Breast epithelium (tissue), 4 donors: ENCODE measurements at places on chromosomes 3 and 15. TPM values are rescaled to one million over a fixed set of nuclear protein-coding genes. Genes with fewer than 3 reads are reported as not detected.

- peak overlapping the region; percentile 58 for H3K27ac ChIP-seq
- no peak for DNase-seq
- H3K27me3 ChIP-seq: no peaks in the 10 kb centered on the region
- no peak overlapping the region for H3K4me3 ChIP-seq
- peaks cover 10% of the 10 kb centered on the region for H3K4me1 ChIP-seq
These were observed 28.0 kb upstream of the VGLL4 start for GRCh38 chr3:11671648-11672100.

LRRC31 gene
- total RNA-seq: not detected

- no peak for DNase-seq
- no peaks in the 10 kb centered on the region for H3K4me1 ChIP-seq
- H3K4me3 ChIP-seq: no peak overlapping the region
- H3K27ac ChIP-seq: peak overlapping the region; percentile 33
- H3K27me3 ChIP-seq: no peaks in the 10 kb centered on the region
These were observed 196.2 kb upstream of the CFAP20DC start for GRCh38 chr3:59245859-59246501.

SMCO1 gene
- not detected for total RNA-seq

C2CD4A gene
- 0.66 TPM for total RNA-seq

GRCh38 chr3:11551036-11551435 lies 92.7 kb downstream of the VGLL4 start:
- no peak overlapping the region for H3K4me3 ChIP-seq
- H3K27ac ChIP-seq: peak overlapping the region; percentile 46
- H3K36me3 ChIP-seq: no peaks in the 10 kb centered on the region
- no peak for DNase-seq
- no peaks in the 10 kb centered on the region for H3K27me3 ChIP-seq
- H3K4me1 ChIP-seq: no peaks in the 10 kb centered on the region

GRCh38 chr15:89985111-89985510 lies 16.0 kb upstream of the ZNF710 start:
- no peak for DNase-seq
- no peaks in the 10 kb centered on the region for H3K27me3 ChIP-seq
- H3K27ac ChIP-seq: no peak overlapping the region
- no peaks in the 10 kb centered on the region for H3K4me1 ChIP-seq
- H3K4me3 ChIP-seq: no peak overlapping the region

TSPAN3 gene
- 148 TPM for total RNA-seq

DNA sequence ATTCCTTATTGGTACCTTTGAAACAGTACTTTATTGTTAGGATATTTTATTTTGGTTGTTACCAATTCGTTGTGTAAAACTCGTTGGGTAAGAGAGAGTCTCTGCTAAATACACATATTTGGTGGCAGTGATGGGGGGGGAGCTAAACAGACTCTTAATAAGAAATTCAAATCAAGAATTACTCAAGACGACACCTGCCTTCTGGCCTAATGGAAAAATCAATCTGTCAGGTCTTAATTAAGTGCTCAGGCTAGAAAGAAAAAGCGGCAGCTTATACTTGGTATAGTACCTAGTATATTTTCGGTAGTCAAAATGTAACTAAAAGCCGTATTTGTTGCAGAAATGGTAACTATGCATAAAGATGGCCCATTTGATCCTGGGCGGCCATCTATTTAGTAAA lies 18.2 kb downstream of the FOXP1 start:
- no peak overlapping the region for H3K4me3 ChIP-seq
- no peak for DNase-seq
- H3K27me3 ChIP-seq: no peaks in the 10 kb centered on the region
- H3K27ac ChIP-seq: peak overlapping the region; percentile 59
- H3K36me3 ChIP-seq: no peaks in the 10 kb centered on the region

IL17RE gene
- 11.7 TPM for total RNA-seq

DNA sequence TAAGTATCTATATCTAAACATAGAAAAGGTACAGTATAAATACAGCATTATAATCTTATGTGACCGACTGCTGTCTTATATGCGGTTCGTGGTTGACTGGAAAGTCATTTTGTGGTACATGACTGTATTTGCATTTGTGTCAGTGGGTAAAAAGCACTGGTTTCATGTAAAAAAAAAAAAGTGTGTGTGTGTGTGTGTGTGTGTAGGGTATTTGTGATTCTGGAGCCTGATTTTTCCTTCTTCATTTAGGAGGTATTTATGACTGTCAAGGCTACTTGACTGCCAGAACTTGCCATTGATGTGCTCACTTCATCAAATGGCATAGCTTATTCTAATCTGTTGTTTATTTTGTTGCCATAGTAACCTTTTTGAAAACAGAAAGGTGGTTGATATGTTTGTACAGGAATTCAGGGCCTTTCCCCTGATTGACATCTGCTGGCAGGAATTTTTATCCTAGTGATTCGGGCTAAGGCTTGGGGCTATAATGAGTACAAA lies 63.2 kb downstream of the AKAP13 start:
- no peak for DNase-seq
- H3K4me1 ChIP-seq: peaks cover 16% of the 10 kb centered on the region
- H3K4me3 ChIP-seq: no peak overlapping the region
- no peaks in the 10 kb centered on the region for H3K36me3 ChIP-seq
- H3K27ac ChIP-seq: peak overlapping the region; percentile 23
- H3K27me3 ChIP-seq: no peaks in the 10 kb centered on the region

GXYLT2 gene
- 5.6 TPM for total RNA-seq

DNA sequence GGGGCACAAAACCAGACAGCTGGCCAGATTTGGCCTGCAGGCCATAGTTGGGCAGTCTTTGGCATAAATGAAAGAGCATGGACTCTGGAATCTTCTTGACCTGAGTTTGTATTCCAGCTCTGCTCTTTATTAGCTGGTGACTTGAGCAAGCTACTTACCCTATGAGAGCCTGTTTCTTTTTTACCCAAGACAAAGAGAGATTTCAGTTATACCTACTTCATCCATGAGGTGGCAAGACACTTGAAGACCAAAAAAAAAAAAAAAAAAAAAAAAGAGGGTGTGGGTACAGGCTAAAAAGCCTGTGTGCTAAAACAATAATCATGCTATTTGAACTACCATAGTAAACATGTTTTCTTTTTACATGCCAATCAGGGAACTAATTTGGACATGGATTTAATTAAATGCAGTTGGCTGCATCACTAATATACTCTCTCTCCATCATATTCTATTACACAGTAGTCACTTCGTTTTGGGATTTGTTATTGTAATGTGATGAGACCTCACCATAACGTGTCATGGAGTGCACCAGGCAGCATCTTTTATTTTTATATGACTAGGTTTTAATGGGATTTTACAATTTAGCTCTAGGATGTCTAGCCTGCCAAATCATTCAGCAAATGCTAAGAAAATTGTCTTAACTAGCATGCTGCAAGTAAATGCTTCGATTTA lies 109.2 kb upstream of the FHIT start:
- no peak overlapping the region for H3K27ac ChIP-seq
- no peaks in the 10 kb centered on the region for H3K36me3 ChIP-seq
- no peaks in the 10 kb centered on the region for H3K4me1 ChIP-seq
- H3K27me3 ChIP-seq: no peaks in the 10 kb centered on the region
- H3K4me3 ChIP-seq: no peak overlapping the region
- DNase-seq: no peak

GRCh38 chr3:47440131-47440530 lies 35.6 kb downstream of the SCAP start:
- H3K27me3 ChIP-seq: no peaks in the 10 kb centered on the region
- H3K27ac ChIP-seq: no peak overlapping the region

GRCh38 chr3:128537091-128537703 lies 44.2 kb upstream of the GATA2 start:
- no peak for DNase-seq
- no peak overlapping the region for H3K27ac ChIP-seq
- no peaks in the 10 kb centered on the region for H3K4me1 ChIP-seq
- no peaks in the 10 kb centered on the region for H3K36me3 ChIP-seq
- H3K27me3 ChIP-seq: no peaks in the 10 kb centered on the region

SMAD6 gene
- 7.6 TPM for total RNA-seq

GRCh38 chr15:77945566-77945965 lies 131.9 kb downstream of the TBC1D2B start:
- H3K36me3 ChIP-seq: no peaks in the 10 kb centered on the region
- H3K4me1 ChIP-seq: no peaks in the 10 kb centered on the region
- H3K27me3 ChIP-seq: no peaks in the 10 kb centered on the region
- no peak overlapping the region for H3K4me3 ChIP-seq
- no peak for DNase-seq
- no peak overlapping the region for H3K27ac ChIP-seq

- H3K27ac ChIP-seq: peak within 1 kb of the TSS; percentile 70
- H3K4me1 ChIP-seq: no peaks in the 10 kb centered on the region
- peak within 1 kb of the TSS; percentile 44 for H3K4me3 ChIP-seq
- no peaks in the 10 kb centered on the region for H3K36me3 ChIP-seq
These were observed at the start of gene WDR76 for GRCh38 chr15:43826508-43827341. Gene WDR76 (plus strand): TSS chr15:43827002. CDS start chr15:43827033, 31 bp downstream.

DNA sequence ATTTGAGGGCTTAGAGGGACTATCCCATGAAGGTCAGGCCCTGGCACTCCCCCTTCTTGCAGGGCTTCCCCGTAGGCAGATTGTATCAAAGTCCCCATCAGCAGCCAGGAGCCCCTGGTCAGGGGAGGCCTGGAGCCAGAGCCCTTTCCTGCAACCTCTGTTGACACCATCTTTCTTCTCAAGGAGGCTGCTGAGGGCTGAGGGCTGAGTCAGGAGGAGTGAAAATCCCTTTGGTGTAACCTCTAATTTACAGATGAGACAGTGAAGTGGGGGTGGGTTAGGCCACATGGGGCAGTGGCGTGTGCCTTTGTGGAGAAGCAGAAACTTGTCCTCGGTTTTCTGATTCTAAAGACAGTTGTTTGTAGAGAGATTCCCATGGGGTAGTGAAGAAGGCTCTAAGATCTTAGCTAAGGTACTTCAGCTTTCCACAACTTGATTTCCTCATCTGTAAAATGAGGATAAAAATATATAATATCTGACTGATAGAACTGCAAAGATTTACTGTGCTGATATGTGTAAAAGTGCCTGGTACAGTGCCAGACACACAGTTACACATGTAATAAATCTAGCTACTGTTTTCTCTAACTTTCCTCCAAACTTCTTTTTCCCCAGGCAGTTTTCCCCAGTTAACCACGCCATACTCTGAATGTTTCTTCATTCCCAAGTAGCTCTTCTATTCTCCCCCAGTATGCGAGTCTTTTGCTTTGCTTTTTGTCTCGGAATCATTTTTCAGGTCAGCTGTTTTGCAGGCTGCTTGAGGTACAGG lies 249.4 kb upstream of the TPM1 start:
- no peak overlapping the region for H3K4me3 ChIP-seq
- H3K27ac ChIP-seq: no peak overlapping the region
- no peak for DNase-seq
- no peaks in the 10 kb centered on the region for H3K36me3 ChIP-seq

DNA sequence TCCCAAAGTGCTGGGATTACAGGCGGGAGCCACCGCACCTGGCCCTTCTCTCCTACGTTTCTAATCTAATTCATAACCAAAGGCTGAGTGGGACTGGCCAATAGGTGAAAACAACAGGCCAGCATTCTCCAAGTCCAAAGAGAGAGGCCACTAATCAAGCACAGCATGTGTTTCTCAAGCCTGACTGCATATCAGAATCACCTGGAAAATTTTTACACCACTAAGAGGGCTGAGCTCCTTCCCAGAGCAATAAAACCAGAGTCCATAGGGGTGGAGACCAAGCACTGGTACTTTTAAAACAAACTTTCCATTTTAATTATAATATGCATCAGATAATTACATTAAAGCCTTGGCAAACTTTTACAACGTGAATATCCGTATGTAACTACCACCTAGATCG lies 254.4 kb downstream of the OPA1 start:
- DNase-seq: no peak
- H3K27me3 ChIP-seq: no peaks in the 10 kb centered on the region
- H3K4me3 ChIP-seq: no peak overlapping the region
- H3K4me1 ChIP-seq: peaks cover 6% of the 10 kb centered on the region

C3orf20 gene
- 0.15 TPM for total RNA-seq

- H3K4me1 ChIP-seq: no peaks in the 10 kb centered on the region
- no peak overlapping the region for H3K4me3 ChIP-seq
These were observed 290.1 kb downstream of the ZIC1 start for GRCh38 chr3:147699175-147699838.

ABI3BP gene
- total RNA-seq: 17.4 TPM

GRCh38 chr3:24508423-24508839 lies 13.8 kb upstream of the THRB start:
- no peak overlapping the region for H3K4me3 ChIP-seq
- H3K27me3 ChIP-seq: no peaks in the 10 kb centered on the region
- H3K27ac ChIP-seq: no peak overlapping the region

DNA sequence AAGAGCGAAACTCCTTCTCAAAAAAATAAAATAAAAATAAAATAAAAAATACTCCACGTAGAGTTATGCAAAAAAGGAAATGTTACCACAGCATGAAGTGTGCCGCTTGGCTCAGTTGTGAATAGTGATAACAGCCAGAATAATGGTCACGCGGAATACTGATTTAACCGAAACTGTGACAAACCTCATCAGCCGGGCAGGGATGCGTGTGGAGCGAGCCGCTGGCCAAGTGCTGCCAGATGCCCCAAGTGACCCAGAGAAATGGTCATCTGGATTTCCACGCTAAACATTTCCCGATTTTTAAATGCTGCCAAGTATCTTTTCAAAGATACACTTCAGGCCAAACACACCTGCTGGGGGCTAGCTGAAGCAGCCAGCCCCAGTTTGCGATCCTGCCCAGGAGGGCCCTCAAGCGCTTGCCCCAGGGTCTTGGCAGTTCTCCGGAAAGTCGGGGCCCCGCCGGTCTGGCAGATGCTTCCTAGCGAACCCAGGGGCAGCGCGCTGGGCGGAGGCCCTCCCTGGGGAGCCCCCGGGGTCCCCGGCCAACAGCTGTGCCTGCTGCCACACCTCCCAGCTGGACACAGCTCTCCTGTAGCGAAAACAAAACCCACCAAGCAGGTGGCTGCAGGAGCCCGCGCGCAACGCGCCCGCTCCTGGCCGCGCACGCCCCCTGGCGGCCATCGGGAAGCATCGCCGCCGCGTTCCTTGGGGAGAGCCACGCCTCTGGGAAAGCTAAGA lies 35.1 kb downstream of the CMTM6 start:
- DNase-seq: peak; percentile 78
- H3K4me3 ChIP-seq: peak overlapping the region; percentile 67
- no peaks in the 10 kb centered on the region for H3K36me3 ChIP-seq
- peaks cover 7% of the 10 kb centered on the region for H3K4me1 ChIP-seq
- peak overlapping the region; percentile 88 for H3K27ac ChIP-seq
- no peaks in the 10 kb centered on the region for H3K27me3 ChIP-seq
